Activated CD8-positive, alpha-beta memory T cell treated with anti-CD3 and anti-CD28 coated beads for 36 hours (primary cell): ENCODE measurements at places on chromosomes 2 and 18. TPM values are rescaled to one million over a fixed set of nuclear protein-coding genes. Genes with fewer than 3 reads are reported as not detected.

The G6PC2 gene
- total RNA-seq, result not detected

The OTOS gene
- not detected for total RNA-seq

The KCNS3 gene
- total RNA-seq, result not detected

The ACVR1C gene
- total RNA-seq, result 0.38 TPM

The CSRNP3 gene
- total RNA-seq, result not detected
